ENCODE measurements at places on chromosomes 12 and 14.

- DNase-seq, result no peak
Measured at GRCh38 chr12:8692573-8692972, 5.2 kb upstream of the RIMKLB start.

DNA sequence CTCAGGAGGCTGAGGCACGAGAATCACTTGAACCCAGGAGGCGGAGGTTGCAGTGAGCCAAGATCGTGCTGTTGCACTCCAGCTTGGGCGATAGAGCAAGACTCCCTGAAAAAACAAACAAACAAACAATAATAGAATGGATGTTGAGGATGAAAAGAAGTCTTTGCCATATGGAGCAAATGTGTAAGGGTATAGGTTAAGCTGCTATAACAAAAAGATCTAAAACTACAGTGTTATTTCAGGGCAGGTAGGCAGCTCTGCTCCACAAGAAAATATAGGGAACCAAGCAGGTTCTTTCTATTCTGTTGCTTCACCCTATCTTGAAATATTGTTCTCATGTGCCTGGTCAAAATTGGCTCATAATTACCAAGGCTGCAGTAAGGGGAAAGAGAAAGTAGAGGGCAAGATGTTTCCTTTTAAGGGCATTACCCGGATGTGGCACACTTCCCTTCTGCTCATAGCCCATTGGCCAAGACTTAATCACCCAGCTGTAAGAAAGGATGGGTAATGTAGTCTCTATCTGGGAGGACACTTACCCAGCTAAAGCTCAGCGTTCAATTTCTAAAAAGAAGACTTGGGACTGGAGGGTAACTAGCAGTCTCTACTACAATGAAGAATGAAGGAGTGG lies 23.5 kb downstream of the SDSL start:
- DNase-seq, result no peak

DNA sequence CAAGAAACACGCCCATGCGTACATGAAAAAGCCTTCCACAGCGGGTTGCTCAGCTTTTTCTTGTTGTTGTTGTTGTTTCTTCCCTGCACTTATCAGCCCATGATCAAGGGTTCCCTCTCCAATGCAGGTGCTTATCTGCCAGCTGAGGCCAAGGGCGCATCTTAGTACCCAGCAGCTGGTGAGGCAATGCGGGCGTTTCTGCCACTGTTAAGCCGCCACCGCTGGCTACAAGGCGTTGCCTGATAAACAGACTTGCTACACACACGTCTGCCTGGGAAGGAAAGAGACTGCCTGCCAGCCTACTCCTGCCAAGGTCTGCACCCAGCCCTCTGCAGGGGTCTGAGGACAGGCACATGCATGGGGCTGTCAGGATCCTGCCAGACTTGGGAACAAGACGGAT lies 345.9 kb downstream of the BCL11B start:
- DNase-seq, result no peak

DNA sequence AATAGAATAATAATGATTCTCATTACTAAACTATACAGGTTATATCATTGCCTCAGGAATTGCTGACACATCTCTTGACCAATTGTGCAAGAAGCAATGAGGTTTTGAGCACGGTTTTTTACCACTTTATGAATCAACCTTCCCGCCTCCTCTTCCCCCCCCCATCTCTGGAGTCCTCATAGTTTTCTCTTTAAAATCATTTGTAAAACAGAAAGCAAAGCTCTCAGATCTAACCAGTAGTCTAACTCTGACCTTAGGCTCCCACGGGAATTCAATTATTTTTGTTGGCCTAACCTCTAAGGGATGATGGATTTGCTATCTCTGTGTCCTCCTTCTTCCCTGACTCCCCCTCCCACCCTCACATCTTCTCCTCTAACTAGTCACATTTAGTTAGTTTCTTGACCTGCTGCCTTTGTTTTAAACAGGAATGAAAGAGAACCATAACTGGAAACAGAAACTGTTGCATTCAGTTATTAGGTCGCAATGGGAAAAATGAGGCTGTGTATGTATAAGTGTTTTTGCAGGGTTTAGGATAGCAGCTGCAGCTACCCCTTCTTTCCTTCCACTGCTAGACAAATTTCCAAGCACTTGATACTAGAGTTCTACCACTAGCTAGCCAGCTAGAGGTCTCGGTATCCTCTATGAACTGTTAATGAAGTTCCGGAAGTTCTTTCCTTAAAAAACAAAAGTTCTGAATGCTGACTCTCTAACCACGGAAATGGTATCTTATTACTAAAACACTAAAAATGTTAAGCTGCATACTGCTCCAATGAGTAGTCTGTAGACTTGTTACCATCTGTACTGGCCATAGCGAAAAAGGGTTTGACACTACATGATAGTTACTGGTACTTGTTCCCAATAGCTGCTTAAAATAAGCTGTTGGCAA lies 65.4 kb downstream of the TAOK3 start:
- DNase-seq, result peak; percentile 26

DNA sequence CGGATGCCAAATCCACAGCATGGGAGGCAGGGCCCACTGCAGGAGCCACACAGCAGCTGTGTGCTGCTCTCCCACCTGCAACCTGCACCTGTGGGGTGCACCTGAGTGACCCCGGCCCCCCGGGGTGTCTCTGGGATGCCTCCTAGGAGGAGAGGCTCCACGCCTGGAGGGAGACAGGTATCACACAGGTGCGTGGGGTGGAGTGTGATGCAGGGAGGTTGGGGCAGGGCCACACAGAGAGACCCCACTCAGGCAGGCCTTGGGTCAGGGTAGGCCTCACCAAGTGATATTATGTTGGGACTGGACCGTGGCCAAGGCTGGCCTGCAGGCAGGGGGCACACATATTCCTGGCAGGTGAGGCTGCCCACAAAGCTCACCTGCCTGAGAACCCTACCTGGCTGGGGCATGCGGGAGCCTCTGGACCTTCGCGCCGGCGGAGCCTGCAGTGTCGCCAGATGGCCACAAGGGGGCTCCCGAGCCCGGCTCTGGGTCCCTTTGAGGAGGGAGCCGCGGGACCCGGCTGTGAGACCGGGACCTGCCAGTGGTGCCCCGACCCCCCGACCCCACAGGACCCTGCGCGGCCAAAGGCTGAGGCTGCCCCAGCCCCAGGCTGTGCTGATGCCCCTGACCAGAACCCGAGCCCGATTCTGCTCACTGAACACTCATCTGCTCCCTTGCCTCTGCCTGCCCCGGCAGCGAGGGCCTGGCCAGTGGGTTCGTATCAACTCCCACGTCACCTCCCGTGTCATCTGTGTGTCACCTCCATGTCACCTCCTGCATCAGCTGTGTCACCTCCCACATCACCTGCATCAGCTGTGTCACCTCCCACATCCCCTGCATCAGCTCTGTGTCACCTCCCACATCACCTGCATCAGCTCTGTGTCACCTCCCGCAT lies 11.4 kb downstream of the TMEM121 start:
- DNase-seq, result peak; percentile 69

- DNase-seq, result no peak
Measured at GRCh38 chr14:67882986-67883555, 63.5 kb downstream of the RAD51B start.

GRCh38 chr14:103509864-103510723 lies 12.5 kb downstream of the CKB start:
- DNase-seq, result no peak

DNA sequence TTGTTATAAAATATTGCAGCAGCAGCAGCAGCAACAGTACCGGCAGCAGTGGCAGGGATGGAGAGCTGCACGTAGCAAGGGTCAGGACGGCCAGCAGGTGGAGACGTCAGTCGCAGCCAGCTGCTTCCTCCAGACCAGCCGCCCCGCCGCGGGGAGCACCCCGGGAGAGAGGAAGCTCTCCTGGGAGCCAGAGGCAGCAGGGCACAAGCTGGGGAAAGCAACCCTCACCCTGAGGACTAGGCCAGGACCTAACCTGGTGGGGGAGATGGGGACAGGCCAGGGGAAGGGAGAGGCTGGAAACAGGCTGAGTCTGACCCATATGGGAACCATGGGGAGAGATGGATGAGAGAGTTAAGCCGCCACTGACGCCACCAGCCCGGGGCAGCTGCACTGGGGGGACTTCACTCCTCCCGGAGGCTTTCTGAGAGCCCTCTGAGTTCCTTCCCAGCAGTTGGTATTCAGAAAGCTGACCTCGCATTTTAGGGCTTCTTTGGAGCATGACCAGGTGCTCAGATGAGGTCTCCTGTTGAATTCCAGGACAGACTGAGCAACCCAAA lies 56.3 kb downstream of the SPTB start:
- DNase-seq, result peak; percentile 66

DNA sequence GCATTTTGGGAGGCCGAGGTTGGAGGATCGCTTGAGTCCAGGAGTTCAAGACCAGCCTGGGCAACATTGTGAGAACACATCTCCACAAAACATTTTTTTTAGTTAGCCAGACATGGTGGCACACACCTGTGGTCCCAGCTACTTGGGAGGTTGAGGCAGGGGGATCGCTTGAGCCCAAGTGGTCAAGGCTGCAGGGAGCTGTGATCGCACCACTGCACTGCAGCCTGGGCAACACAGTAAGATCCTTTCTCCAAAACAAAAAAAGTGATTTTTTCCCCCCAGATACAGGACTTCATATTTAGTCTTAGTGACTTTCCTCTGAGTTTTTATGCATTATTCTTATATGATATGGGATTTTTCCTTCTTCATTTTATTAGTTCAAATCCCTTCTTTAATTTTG lies 20.2 kb downstream of the OXA1L start:
- no peak for DNase-seq

DNA sequence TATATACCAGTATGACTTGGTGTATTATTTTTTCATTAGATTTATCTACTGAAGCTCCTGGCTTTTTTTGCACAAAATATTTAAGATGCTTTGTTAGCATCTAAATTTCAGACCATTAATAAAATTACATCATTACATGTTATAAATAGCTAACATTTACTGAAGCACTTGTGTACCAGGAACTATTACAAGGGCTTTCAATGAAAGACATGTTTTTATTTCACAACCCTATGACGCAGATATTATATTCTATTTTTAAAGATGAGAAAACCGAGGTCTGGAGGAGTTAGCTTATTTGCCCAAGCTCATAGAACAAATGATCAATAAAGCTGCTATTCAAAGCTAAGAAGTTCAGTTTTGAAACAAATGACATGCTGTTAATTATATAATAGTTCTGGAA lies 420.4 kb upstream of the DCN start:
- DNase-seq, result no peak

DNA sequence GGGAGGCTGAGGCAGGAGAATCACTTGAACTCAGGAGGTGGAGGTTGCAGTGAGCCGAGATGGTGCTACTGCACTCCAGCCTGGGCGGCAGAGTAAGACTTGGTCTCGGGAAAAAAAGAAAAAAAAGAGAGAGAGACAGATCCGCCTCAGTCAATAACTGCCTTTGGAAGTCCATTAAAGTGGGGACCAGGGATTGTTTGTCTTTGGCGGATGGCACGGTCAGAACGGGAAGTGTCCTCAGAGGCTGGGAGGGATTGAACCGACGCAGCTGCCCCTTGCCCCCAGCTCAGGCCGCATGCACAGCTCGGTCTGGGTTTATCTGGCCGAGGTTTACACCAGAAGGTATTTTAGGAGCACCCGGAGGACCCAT lies 54.4 kb downstream of the TESC start:
- no peak for DNase-seq

DNA sequence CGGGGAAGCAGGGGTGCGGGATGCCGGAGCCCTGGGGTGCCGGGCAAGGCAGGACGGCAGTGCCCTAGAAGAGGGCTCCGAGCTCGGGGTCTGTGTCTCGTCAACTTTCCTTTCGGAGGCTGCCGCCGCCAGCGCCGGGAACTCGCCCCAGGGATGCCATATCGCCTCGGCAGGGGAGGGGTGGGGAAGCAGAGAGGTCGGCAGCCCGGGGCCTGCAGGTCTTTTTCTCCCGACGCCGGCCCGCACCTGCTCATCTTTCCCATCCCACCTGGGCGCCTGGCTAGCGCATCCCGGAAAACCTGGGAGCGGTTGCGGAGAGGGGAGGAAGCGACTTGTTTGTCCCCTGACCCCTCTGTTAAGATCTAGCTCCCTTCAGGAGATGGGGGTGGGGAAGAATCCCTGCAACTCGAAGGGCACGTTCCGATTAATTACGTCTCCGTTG lies 547 bp downstream of the CNTN1 start:
- DNase-seq, result no peak

GRCh38 chr12:64085154-64085553 lies 136.9 kb downstream of the KICS2 start:
- no peak for DNase-seq

DNA sequence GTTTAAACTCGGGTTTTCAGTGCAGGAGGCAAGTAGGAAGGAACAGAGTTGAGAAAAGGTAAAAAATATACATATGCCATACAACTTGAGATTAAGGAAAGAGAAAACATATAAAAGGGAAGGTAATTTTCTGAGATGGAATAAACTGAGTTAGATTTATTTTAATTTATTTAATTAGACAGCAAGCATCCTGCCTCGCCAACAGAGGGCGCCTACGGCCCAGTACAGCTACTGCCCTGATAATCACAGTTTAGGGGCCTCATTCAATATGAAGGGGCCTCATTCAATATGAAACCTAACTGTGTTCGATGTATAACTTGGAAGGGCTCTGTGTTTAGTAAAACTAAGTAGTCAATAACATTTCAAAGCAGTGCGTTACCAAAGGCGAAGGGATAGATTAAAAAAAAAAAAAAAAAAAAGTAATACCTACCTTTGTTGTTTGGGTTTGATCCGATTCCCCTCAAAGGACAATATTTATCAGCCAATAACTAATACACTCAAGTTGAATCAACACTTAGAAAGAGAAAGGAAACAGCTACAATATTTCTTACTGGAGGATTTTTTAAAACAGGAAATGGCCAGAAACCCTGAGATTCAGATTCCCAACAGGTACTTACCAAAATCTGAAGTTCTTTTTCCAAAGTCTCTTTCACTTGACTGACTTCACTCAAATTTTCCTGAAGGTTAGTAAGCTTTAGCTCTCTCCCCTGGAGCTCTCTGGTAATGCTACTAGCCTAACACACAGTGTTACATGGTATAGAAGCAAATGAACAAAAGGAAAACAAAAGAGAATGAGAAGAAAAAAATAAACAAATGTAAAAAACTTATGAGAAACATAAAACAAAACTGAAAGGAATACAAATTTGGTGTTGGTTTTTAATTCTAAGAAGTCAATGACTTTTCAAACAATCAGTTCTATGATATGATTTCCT lies 70.0 kb upstream of the VPS33A start:
- peak; percentile 46 for DNase-seq

GRCh38 chr14:22492622-22493542 lies 96.1 kb downstream of the DAD1 start:
- DNase-seq, result no peak

GRCh38 chr14:21077672-21078071 lies 7.6 kb downstream of the ARHGEF40 start:
- DNase-seq, result no peak

DNA sequence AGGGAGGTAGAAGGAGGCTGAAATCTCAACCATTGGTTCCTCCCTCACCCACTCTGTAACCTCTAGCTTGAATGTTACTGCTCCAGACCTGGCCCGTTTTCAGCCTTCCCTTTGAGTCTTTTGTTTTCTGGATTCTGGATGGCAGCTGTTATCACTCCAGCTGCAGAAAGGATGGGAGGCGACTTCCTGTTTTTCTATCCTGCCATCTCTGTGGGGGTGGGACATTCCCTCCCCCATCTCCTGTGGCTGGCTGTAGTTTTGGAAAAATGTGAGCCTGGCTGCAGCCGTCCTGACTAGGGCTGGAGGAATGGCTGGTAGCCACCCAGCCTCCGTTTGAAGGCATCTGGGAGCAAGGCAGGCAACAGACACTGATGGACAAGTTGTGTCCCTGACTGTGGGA lies 2.9 kb upstream of the PPFIBP1 start:
- DNase-seq, result no peak
